IPS DF 6.9 (cell line): ENCODE measurements at places on chromosomes 12 and 14.
A peak's percentile ranks its signal among the peaks of the same experiment; 100 is the strongest.

- no peak for DNase-seq
Measured at GRCh38 chr12:22935501-22935900, 310.5 kb downstream of the ETNK1 start.

GRCh38 chr14:96736439-96736838 lies 60.7 kb upstream of the VRK1 start:
- no peak for DNase-seq

GRCh38 chr12:12562016-12562483 lies 613 bp downstream of the DUSP16 start:
- DNase-seq, result no peak

DNA sequence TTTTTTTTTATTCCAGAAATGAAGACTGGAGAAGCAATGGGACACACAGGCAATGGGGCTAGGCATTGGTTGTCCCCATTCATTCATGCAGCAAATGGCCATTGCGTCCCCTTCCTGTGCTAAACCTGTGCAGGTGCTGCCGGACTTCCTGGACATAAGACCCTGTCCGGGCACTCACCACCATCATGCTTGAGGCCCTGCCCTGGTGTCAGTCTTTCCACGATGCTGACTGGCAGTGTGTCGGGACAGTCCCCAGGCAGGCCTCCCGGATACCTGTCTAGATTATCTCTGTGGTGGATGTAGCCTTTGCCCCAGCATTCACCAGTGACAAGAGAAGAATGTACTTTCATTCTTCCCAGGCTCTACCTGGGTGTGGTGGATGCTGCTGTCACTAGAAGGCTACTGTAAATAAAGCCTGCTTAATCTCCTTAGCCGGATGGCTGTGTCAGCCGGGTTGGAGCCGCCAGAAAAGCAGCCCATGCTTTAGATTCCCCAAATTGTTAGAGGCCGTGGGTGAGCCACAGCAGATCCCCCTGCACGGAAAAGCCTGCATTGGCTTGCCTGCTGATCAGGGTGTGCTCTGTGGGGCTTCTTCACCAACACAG lies 94.5 kb upstream of the PARP11 start:
- no peak for DNase-seq

GRCh38 chr12:3200032-3200617 lies 122.9 kb downstream of the TSPAN9 start:
- peak; percentile 64 for DNase-seq

GRCh38 chr12:66571361-66571915 lies 107.4 kb downstream of the GRIP1 start:
- DNase-seq, result no peak

DNA sequence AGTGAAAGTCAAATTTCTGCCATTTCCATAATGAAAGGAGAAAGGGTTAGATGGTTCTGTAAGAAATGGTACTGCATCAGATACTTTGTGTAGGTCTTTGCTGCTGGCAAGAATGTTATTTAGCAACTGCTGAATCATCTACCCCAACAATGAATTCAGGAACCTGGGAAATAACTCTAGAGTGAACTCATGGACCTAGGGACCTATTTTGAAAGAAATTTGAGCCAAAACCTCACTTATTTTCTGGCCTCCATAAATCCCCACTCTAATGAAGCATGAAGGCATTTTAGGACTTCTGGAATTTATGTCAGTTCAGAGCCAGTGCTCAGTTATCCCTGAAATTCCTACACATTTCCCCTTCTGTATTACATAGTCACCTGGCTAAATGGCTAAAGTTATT lies 50.9 kb upstream of the CPNE8 start:
- DNase-seq, result no peak

DNA sequence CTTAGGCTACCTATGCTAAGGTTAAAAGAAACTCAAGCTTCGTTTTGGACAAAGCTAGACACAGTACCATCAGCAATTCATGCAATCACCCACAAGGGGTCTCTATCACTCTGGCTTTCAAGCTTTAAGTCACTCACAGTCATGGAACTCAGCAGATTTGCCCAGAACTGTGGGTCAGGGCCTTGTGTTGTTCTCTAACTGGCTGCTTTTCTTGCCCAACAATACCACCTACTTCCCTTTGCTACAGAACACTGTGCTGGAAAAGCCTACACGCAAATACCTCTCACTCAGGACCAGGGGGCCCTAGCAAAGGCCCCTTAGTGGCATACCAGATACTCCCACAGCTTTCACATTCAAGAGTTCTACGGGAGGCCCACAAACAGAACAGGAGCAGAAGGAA lies 9.1 kb downstream of the NEMP1 start:
- no peak for DNase-seq

GRCh38 chr12:48109424-48109823 lies 3.5 kb upstream of the SENP1 start:
- no peak for DNase-seq

DNA sequence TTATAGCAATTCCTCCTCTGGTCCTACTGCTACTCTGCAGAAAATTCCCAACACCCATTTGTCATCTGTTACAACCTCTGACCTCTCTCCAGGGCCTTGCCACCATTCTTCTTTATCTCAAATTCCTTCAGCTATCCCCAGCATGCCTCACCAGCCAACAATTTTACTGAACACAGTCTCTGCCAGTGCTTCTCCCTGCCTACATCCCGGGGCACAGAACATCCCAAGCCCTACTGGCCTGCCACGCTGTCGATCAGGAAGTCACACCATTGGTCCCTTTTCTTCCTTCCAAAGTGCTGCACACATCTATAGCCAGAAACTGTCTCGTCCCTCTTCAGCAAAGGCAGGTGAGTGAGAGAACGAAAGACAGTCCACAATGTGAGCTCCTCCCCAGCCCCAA lies 122.1 kb downstream of the TTLL5 start:
- no peak for DNase-seq

DNA sequence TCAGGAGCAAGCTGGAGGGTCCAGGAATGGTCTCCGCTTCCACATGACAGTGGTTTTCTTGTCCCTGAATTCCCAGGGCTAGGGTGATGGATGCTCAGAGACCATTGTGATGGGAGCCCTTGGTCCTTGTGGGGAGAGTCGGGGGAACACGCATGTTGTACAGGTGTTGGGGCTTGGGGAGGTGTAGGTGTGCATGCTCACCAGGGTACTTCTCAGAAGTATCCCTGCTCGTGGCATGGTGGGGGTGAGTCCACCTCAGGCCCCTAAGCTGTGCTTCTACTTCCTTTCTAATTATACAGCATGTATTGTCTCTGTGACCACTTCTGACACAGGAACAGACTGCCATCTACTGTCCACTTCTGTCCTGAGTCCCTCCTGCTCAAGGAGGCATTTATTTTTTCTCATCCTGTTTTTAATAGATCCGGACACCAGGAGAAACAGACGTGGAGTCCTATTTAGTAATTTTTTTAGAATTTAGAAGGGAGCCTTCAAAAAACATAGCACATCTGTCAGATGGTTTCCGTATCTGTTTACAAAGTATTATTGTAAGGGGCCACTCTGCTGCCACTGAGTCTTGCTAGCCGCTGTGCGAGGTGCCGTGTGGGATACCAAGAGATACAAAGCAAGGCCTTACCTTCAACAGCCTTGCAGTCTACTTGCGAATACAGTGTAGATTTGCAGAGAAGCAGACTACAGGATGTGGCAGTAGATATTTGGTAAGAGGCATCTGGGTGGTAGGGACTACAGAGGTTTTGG lies 10.5 kb downstream of the NTF3 start:
- DNase-seq, result no peak

GRCh38 chr12:47800582-47800981 lies 19.1 kb downstream of the HDAC7 start:
- DNase-seq, result no peak

DNA sequence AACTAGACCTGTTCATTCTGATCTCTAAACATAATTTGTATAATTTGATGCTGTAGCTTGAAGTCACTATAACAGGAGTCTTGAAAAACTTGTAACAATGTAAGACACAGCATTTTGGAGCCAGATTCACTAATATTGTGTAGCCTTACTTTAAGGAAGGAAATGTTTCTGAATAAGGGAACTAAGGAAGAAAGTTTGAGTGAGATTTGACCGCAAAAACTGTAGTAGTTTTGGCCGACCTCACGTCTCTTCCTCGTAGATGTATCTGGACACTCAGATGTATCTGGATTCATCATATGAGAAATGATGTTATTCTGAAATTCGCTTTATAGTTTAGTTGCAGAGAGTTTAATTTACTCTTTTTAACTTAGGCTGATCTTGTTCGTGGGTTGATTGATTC lies 13.9 kb upstream of the DNAH10 start:
- no peak for DNase-seq

GRCh38 chr12:13339538-13339937 lies 143.0 kb downstream of the EMP1 start:
- DNase-seq, result no peak

- no peak for DNase-seq
Measured at GRCh38 chr12:57766464-57767304, at the start of gene CYP27B1. Gene CYP27B1, minus strand, starts transcription at chr12:57767078. Its CDS starts 37 bp downstream, at chr12:57767041.

GRCh38 chr12:132537836-132538662 lies 48.1 kb downstream of the FBRSL1 start:
- no peak for DNase-seq

DNA sequence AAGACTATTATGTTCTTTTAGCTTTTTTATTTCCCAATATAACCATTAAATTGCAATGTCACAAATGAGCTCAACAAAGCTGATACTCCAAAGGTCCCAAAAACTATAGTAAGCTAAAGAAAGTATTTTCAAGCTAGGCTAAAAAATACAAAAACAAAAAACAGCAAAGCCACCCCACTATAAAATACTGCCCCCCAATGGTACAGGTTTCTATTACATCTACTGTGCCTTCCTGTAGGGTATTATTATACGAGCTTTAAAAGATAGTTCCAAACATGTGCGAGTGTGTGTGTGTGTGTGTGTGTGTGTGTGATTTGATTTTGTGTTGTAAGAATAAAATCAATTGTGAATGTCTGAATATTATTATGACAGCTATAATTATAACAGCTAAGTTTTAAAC lies 1.1 kb downstream of the IFNG start:
- peak; percentile 16 for DNase-seq

GRCh38 chr12:6647083-6647604 lies at the start of gene ACRBP:
Gene ACRBP, minus strand, starts transcription at chr12:6647432. Its CDS starts 66 bp downstream, at chr12:6647366.
- DNase-seq, result peak; percentile 45

DNA sequence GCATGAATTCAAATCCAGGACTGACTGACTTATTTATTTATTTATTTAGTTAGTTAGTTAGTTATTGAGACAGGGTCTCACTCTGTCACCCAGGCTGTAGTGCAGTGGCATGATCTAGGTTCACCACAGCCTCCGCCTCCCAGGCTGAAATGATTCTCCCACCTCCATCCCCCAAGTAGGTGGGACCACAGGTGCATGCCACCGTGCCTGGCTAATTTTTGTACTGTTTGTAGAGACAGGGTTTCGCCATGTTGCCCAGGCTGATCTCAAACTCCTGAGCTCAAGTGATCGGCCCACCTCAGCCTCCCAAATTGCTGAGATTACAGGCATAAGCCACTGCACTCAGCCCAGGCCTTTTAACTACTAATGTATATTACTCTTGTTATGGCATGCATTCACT lies 36.0 kb downstream of the BTG1 start:
- no peak for DNase-seq

DNA sequence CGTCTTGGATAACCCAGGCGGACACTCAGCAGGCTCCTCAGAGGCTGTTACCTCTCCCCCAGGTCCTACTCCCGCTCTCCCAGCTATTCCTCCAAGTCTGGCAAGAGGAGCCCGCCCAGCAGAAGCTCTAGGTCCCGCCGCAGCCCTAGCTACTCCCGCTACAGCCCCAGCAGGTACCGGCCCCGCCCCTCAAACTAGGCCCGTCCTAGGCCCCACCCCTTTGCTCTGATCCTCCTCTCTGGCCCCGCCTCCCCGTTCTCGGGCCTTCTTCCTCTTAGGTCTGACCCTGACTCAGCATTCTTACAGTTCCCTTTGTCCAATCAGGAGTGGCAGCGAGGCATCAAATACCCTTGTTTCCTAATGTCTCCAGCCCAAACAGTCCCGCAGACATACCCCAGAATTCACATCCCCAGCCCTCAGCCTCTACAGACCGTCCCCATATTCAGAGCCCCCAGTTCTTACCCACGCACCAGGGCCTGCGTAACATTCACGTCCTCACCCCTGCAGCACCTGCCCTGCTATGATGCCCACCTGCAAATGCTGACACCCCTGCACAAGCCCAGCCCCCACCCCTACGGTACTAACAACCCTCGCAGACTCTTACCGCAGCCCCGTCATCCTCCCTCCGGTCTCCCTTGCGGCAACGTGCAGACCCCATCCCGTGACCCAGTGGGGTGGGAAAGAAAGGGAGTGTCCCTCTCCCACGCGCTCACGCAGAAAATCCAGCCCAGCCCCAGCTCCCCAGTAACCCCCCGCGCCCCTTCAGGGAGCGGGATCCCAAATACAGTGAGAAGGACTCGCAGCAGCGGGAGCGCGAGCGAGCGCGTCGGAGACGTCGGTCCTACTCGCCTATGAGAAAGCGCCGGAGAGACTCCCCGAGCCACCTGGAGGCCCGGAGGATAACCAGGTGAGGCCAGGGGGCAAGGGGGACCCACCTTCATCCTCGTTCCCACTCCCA lies 25.0 kb upstream of the HSPB8 start:
- peak; percentile 95 for DNase-seq

- no peak for DNase-seq
Measured at GRCh38 chr14:43786066-43786762, 720.9 kb downstream of the FSCB start.

DNA sequence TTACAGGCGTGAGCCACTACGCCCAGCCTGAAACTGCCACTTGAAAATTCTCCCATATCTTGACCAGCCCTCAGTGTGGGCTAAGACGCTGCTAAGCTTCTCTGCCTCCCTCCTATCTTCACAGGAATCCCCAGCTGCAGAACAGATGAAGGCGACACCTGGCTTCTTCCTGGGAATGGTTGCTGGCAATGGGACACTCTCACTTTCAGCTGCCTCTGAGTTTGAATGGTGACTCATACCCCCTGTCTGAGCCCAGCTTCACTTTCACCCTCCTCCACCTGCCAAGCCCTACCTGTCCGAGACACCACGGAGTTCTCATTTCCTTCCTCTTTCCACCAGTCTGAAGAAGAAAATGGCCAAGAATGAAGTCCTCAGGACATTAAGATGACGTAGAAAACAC lies 18.3 kb upstream of the VASH1 start:
- no peak for DNase-seq

GRCh38 chr14:56812364-56813141 lies 2.3 kb upstream of the OTX2 start:
- no peak for DNase-seq

DNA sequence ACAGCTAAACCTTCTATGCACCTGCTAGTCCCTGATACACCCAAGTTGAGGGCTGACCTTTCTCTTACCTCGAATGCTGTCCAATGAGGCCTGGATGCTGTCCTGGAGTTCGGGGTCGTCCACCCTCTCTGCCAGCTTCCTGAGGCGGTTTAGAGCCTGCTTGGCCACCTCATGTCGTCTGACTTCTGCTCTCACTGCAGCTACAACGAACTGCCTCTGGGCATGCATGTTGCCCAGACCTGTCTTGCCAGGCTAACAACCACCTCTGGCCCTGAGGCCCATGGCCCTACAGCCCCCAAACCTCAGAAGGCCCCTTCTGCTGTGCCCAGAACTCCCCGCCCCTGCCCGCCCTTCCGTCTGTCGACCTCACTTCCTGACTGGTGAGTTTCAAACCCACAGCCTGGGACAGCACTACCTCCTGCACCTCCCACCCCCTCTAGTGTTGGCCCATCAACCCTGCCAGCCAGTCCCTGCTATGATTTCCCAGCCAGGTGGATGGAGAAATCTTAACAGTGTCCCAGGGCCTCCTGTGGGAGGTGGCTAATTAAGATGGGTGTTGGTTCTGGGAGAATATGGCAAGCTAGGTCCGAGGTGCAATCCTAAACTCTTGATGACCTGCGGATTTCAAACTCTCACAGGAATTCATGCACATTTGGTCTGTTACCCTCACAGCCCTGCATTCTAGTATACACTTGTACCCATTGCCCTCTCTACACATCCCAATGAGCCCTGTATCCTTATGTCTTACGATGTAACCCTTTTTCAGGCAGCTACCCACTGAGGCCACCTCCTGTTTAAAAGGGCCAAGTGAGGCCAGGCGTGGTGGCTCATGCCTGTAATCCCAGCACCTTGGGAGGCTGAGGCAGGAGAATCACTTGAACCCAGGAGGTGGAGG lies 2.7 kb upstream of the TSPAN31 start:
- DNase-seq, result no peak
